ENCODE measurements at places on chromosomes 3 and 15.

DNA sequence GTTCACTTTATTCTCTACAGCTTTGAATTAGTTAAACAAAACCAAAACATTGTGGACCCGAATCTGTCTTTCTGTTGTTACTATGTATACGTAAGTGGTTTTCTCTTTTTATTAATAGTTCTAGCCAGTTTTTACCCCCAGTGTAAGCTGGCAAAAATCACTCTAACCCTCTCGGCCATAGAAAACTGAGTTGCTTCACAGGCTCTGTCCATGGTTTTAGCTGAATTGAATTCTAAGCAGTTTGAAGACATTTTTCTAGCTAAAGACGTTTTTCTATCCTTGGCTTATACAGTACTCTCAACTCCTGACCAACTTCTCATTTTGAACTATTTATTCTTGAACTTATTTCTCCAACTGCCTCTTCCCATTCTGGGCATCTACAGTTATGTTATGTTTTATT, 62.9 kb downstream of the CDIN1 start:
- DNase-seq: no peak

DNA sequence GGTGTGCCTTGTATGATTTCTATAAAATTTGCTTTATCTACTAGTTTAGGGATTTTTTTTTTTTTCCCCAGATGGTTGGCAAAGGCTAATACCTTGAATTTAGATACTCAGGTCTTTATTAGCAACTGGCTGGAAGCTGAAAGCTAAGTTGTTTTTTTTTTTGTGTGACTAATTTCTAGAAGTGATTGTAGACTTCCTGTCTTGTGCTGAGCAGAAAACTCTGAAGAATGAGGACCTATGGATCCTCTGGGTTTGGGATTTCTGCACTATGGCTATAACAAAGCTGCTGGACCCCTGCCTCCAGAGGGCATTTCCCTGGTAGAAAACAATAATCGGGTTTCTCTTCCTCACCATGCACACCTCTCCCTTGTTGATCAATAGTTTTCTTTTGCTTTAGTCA, 10.0 kb downstream of the ARIH2 start:
- DNase-seq: no peak

DNA sequence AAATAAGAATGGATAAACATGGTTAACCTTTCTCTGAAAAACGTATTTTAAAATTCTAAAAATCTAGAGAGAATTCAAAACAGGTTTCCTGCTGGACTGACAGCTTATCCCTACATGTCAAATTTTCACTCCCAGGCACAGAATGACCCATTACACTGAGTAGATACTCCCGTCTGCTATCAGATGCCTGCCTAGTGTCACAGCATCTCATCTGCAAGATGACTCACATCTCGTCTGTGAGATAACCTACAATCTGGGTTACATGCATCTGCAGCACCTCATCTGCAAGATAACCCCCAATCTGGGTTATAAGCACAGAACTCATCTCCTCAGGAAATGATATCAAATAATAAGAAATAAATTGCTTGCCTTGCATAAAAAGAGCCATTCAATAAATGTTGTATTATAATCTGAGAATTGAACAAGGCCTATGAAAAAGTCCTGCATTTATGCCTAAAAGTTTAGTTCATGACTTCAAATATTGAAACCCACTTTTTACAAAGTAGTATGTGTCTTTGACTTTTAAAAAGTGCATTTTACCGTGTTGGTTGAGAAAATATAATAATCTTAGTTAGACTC, 188.3 kb upstream of the THBS1 start:
- no peak for DNase-seq

DNA sequence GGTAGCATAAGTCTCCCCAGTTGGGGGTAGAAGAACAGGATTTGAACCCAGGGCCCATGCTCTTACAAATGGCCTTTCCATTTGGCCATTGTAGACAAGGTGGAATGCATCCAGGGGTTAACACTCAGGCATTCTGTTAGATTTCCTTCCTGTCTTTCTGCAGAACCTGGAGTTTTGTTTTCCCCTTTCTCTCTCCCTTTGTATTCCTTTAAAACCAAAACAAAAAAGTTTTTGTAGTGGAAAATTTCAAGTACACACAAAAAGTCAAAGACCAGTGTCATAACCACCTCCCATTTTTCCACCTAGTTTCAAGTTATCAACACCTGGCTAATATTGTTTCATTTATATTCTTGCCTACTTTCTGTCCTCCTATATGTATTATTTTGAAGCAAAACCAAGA, 26.0 kb downstream of the FRMD4B start:
- DNase-seq: no peak

GRCh38 chr3:187770224-187770623, 25.0 kb upstream of the BCL6 start:
- no peak for DNase-seq

- no peak for DNase-seq
Measured at GRCh38 chr15:29452881-29453731, 183.5 kb upstream of the NSMCE3 start.

DNA sequence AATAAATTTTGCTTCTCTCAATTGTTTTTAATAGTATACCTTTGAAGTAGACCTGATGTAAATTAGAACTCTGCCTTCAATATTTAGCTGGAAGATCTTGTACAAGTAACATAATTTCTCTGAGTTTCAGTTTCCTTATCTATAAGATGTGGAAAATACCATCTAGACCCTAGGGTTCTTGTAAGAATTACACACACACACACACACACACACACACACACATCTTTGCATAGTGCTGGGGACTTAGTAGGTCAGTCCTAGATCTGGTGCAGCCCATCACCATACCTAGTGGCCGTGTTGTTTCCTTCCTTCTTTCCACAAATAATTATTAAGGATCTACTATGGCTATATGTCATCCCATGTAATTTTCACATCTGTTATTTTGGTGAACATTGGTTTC, 11.0 kb downstream of the TRAT1 start:
- no peak for DNase-seq
